ENCODE measurements at places on chromosomes 7 and 10.

DNA sequence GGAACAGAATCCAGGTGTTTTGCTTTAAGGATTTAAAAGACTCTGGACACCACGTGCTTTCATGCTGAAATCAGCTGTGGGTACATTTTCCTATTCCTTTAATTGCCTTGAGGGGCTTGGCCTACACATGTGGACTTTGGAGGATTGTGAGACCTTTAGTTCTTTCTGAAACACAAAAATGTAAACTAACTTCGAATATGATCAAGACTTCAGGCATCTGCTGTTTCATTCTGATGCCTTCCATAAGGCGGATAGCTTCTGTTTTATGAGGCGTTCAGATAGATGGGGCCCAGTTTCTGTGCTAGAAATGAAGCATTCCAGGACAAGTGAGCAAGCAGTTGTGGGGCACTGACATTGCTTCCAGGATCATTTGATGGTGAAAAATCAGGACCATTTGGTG lies 1.5 kb upstream of the NOBOX start:
- DNase-seq, result no peak

DNA sequence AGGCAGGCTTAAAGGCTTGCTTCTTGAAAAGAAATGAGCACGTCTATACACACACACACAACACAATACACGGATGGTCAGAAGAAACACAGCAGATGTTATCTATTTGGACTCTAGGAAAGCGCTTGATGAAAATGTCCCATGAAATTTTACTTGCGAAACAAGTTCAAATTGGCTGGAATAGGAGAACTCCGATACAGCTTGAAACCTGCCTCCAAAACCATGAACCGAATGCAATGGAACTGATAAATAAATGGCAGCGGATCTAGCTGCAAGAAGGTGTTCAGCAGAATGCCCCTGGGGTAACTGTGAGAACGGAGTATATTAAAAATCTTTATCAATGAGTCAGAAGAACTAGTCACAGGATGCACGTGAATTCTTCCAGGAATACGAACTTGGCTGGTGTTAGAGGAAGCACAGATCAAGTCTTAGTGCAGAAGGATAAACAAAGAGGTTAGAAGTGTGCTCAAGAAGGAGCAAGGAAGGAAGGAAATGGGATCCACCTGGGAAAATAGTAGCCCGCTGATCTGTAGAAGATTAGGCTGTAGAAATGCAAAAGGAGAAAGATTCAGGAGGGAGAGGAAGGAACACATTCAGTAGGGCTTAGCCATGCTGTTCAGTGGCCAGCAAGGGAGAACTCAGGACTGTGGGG lies 142.0 kb upstream of the PRKCQ start:
- peak; percentile 96 for DNase-seq

- DNase-seq, result no peak
Measured at GRCh38 chr7:146539836-146540235, 423.2 kb downstream of the CNTNAP2 start.

DNA sequence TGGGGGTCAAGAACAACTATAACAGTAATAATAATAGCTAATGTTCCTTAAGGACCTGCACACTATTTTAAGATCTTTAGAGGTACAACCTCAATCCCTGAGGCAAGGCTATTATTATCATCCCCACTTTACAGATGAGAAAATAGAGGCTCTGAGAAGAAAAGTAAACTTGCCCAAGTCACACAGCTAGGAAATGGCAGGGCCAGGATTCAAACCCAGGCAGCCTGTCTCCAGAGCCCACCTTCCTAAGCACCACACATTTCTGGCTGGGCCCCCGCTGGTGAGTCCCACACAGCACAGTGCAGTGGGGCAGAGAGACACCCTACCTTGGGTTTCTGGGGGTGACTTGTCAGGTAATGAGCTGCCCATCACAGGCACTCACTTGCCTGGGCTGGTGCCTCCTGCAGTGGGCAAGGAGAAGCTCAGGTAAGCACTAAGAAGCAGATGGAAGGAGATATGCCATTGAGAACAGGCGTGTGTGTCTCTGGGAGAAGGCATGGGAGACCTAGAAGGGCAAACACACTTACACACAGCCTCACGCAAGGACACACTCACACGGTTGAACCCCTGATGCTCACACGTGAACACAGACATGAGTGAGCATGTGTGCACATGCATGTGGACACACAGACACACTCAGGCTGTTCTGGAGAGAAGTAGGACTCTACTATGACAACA lies 104.4 kb upstream of the ZMIZ1 start:
- no peak for DNase-seq

DNA sequence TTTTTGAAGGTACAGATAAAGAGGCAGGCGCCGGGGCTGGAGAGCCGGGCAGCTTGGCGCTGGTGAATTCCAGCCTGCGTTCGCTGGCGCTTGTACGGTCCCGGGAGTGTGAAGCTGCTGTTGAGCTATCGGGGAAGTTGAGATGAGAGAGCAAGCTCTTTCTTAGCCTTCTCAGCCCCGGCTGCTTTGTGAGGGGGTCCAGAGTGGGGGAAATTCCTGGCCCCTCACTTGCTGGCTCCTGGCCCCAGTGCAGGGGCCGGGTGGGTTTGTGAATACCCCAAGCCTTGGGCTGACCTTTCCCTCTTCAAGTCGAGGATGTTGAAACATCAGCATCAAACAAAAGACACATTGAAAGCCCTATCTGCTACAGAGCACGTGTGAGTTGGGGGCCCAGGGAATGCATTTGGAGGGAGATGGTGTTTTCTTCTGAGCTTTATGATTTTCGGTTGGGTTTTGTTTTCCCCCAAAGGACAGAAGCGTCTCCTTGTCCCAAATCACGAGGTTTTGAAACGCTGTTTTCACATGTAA lies 2.7 kb downstream of the ZMIZ1 start:
- no peak for DNase-seq

DNA sequence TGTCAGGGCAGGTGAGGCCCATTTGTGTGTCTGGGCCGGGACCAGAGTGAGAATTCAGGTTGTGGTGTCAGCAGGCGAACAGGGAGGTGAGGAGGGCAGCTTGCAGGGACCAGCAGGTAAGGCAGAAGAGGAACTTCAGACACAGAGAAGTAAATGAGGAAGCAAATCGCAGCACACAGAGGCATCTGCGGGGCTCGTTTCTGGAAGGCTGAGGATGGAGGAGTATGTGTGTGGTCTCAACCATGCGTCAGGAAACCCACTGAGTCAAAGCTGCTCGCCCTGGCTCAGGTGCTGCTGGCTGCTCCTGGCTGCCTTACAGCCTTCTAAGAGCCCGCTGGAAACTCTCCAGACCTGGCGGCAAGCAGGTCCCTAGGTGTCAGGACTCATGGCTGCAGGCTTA lies 26.9 kb upstream of the PITRM1 start:
- DNase-seq, result no peak

DNA sequence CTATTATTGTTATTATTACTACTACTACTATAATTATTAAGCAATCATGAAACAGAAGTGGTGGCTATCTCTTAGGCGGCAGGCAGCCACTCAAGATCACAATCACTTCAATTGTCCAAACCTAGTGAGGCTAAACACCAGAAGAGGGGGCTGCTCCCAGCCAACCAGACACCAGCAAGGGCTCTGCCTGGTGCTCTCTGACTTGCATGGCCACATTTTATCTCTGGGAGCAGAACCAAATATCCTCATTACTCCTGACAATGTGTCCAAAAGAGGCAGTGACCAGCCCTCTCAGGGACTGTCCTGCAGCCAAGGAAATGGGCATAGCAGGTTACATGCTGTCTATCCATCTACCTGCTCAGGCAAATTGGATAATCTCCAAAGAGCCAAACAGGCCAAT lies 187.4 kb upstream of the PDE1C start:
- DNase-seq, result no peak

DNA sequence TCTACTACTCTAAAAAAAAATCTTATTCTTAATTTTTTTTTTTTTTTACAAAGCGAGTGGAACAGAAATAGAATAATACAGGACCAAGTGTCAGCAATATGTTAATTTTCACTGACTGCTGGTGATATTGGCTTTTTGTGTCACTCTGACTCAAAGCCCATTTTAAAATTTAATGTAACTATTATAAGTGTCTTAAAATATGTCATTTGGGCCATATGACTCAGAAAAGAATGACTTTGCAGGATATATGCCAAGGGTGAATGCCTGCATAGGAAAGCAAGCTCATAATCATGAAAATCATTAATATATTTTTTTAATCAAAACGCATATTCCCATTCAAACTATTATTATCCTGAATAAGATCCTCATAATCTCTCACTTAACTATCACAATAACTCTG lies 149.2 kb downstream of the GNAT3 start:
- no peak for DNase-seq

DNA sequence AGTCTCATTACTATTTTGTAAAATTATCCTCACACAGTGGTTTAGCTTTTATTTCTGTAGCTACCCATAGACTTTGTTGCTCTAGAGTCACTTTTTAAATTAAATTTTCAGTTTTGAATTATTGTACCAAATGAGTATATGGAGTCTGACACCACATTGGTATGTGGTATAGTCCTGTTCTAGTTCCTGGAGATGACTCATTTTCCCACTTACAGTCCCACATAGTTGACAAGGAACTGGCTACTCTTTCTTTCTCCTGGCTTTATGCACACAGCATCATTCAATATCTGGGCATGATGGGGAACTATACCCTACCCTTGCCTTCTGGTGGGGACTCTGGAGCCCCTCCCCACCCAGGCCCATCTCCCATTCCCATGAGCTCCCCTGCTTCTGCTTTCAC lies 92.6 kb upstream of the RAB11FIP2 start:
- DNase-seq, result no peak

DNA sequence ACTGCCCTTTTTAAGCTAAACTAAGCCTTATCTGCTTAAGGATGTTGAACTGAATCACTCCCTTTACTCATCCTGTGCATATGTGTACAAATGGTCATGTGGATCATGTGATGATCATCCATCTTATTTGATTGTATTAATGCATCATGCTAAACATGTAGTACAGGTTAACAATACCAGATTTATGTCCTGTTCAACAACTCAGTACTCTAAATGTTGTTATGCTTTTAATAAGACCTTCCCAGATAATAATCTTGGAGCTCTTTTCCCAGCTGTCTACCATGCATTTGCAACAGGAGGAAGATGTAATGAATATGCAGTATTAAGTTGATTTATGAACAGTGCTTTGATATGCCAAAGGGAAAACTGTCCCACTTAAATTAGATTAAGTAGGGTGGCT lies 318.0 kb downstream of the BICC1 start:
- no peak for DNase-seq

DNA sequence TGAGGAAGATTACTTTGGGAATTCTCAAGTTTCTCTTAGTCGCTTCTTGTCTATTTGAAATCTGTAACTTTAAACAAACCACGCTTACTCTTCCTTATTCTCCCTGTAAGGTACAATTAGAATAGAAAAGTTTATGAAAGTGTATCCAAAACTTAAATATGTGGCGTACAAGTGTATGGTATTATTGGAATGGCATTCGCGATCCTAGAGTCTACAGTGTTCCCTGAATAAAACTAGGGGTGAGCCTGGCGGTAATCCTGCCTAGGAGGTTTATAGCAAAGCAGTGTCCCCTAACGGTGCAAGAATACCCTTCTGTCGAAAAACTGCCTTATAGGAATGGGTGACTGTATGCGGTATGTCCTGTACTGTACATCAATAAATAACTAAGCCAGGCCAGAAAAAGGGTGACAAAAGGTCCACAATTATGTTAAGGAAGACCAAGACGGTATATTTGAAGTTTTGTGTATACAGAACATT lies 1.2 kb downstream of the TASOR2 start:
- no peak for DNase-seq

DNA sequence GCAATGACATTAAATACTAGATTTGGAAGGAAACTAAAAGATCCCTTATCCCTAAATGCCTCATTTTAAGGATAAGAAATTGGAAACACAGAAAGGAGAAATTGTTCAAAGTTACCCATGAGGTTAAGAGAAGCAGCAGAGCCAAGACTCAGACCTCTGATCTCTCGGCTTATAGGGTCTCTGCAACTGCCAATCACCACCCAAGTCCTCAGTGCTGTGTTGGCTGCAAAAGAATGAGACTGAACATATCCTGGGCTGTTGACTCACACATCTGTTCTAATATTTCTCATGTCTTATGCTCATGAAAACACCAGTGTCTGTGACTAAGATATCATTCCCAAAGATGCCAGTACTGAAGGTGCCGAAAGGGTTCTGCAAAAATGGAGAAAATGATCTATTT lies 153.3 kb downstream of the XPNPEP1 start:
- DNase-seq, result no peak

GRCh38 chr7:21568762-21569161 lies 25.9 kb downstream of the DNAH11 start:
- DNase-seq, result peak; percentile 36

GRCh38 chr7:77200542-77200941 lies 923 bp upstream of the FGL2 start:
- DNase-seq, result no peak

DNA sequence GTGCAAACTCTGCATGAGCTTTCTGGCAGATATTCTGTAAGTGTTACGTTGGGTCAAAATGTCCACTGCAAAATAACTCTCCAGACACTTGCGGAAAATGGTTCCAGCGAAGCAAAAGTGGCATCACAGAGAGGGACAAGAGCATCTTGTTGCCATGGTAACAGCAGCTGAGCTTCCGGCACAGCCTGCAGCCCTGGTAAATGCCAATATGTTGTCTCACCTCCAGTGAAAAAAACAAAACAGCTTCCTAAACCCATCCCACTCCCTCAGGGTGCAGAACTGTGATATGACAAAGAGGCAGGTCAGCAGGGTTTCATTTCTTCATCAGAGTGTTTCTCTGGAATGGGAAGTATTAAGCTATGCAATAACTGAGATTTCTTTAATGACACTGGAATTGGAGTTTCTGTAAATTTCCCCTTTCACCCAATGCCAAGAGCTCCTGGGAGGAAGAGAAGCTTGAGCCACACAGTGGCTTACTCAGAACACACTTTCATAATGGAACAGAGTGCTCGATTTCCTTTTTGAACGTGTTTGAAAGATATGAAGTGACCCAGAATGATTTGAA lies 65.6 kb downstream of the FOXI2 start:
- no peak for DNase-seq

GRCh38 chr7:97017192-97018125 lies 7.2 kb downstream of the DLX5 start:
- no peak for DNase-seq

DNA sequence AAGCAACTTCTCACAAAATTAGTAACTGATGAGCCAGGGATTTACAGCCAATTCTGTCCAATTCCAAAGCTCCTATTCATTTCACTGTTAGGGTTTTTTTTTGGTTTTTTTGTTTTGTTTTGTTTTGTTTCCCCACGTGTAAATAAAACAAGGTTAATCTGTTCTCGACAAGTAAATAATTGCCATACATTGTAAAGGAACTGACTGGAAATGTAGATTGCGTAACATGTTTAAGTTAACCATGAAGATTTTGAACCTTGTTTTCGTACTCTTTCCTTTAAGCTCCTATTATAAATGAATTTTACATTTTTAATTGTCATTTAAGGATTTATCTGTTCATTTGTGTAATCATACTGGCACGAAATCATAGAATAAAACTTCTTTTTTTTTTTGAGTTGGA lies 42.0 kb upstream of the FOXP2 start:
- no peak for DNase-seq

GRCh38 chr7:29345590-29345989 lies 151.0 kb downstream of the CHN2 start:
- peak; percentile 43 for DNase-seq

DNA sequence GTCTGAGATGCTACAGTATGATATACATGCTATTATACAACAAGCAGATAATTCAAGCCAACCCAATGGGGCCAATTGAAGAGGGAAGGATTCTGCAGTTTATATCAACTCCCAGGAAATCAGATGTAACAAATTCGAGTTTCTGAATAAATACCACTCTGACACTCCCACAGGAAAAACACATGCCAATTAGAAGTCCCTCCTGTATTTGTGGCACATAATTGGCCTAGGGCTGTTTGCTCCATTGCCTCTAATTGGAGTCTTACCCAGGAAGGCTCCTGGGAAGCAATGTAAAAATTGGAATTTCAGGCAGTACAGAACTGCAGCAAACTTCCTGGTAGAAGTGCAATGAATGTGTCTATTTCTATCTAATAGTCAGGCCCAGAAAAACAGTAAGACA lies 4.7 kb downstream of the PPA1 start:
- no peak for DNase-seq
